ENCODE measurements at places on chromosomes 16 and 17. TPM values are rescaled to one million over a fixed set of nuclear protein-coding genes. Genes with fewer than 3 reads are reported as not detected.

The TIGD7 gene
- total RNA-seq = 1.9 TPM

The MYH1 gene
- not detected for total RNA-seq

The GRAP gene
- 23.8 TPM for total RNA-seq

The KRTAP2-2 gene
- total RNA-seq = not detected

The TBC1D3G gene
- 0.75 TPM for total RNA-seq

The TMEM204 gene
- 23.4 TPM for total RNA-seq

The ASGR1 gene
- 0.92 TPM for total RNA-seq

The ZNF747 gene
- total RNA-seq = 7.6 TPM

The FOXJ1 gene
- total RNA-seq = 2.1 TPM

The MYH3 gene
- 2.8 TPM for total RNA-seq

The NT5M gene
- total RNA-seq = 24.0 TPM

The KRTAP4-9 gene
- not detected for total RNA-seq

The TENT4B gene
- 21.5 TPM for total RNA-seq

The TNFSF13 gene
- 2.9 TPM for total RNA-seq

The HNF1B gene
- not detected for total RNA-seq

The PIK3R5 gene
- total RNA-seq = 164 TPM

The HOXB4 gene
- total RNA-seq = 0.91 TPM

The SBK1 gene
- total RNA-seq = 17.7 TPM

The CHST4 gene
- total RNA-seq = not detected

The NPIPA2 gene
- 3.7 TPM for total RNA-seq

The KCNJ2 gene
- total RNA-seq = 0.07 TPM

The VTN gene
- total RNA-seq = 0.90 TPM

The PPM1E gene
- total RNA-seq = not detected

The ABCC12 gene
- not detected for total RNA-seq

The HBA2 gene
- total RNA-seq = not detected

The UBFD1 gene
- total RNA-seq = 43.3 TPM

The SCIMP gene
- total RNA-seq = 4.8 TPM

The C16orf78 gene
- not detected for total RNA-seq

The UNC13D gene
- total RNA-seq = 164 TPM

The KCNJ18 gene
- total RNA-seq = not detected

The GLTPD2 gene
- total RNA-seq = 0.34 TPM

The HOXB2 gene
- total RNA-seq = 4.5 TPM

The MT1G gene
- total RNA-seq = 0.85 TPM

The HP gene
- total RNA-seq = 0.57 TPM

The TPSB2 gene
- total RNA-seq = not detected
